CD8-positive, alpha-beta T cell (primary cell): ENCODE measurements at places on chromosomes 1 and 21.

- no peak for DNase-seq
Observed at GRCh38 chr21:16633831-16634459, 878.9 kb upstream of the CXADR start.

- DNase-seq, result no peak
Observed at GRCh38 chr1:24125456-24125855, 13.5 kb upstream of the MYOM3 start.

DNA sequence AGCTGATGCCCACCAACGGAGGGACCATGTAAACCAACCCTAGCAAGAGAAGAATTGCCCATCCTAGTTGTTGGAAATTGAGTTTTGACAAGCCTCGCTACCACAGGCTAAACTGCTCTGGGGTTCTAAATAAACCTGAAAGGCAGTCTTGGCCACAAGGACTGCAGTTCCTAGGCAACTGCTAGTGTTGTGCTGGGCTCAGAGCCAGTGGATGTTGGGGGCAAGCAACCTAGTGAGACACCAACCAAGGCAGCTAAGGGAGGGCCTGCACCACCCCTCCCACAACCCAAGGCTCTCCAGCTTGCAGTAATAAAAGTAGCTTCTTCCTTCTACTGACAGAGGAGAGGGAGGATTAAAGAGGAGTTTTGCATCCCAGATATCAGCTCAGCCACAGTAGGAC is 102.4 kb upstream of the PKN2 start:
- DNase-seq, result no peak

DNA sequence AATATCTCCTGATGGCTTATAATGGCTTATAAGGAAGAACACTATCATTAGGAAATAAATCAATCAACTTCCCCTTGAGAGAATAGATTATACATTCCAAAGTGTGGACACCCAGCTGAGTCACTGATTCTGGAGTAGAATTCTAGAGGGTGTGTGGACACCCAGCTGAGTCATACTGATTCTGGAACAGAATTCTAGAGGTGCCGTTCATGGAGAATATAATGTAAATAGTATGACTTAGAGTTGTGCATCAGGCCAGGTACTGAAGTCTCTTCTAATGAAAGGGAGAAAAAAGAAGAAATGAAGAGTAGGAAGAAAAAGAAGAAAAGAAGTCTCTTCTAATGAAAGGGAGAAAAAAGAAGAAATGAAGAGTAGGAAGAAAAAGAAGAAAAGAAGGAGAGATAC is 2.4 kb upstream of the USP33 start:
- no peak for DNase-seq

GRCh38 chr1:88191917-88192316 is 492.2 kb upstream of the PKN2 start:
- DNase-seq, result no peak

GRCh38 chr1:243354511-243355153 is 98.8 kb downstream of the SDCCAG8 start:
- no peak for DNase-seq

- peak; percentile 96 for DNase-seq
Observed at GRCh38 chr1:45011837-45012638, at the start of gene UROD. Gene UROD, plus strand, starts transcription at chr1:45012254. Its CDS starts 12 bp downstream, at chr1:45012266.

- no peak for DNase-seq
Observed at GRCh38 chr1:236140705-236141446, 1.5 kb upstream of the GPR137B start.

DNA sequence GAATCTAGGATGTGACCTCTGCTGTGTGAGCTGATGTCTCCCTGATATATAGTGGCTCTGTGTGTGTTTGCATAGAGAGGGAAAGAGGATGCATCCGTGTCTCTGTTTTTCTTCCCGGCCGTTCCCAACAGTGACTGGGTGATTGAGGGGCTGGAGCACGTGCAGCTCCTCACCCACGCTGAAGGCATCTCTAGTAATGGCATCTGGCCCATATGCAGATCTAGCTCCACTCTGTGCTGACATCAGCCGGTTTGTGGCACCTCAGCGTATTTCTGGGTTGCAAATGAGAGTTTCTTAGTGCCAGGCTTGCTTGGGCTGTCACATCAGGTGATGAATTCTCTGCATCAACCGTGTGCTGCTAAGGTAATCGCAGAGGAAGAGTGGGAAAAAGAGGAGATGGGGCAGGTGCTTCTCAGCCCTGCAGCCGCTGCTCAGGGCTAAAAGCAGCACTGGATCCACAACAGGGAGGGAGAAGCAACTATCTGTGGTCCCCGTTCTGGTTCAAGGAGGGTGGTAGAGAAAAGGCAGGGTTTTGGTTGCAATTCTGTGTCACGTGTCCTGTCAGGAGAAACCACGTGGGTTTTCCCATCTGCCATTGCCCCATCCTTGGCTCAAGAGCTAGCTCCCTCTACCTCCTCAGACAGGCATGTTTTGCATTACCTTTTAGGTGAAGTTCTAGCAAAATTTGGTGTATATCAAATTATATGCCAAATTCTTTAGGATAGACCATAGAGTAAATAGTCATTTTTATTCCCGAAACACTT is 282.9 kb downstream of the PBX1 start:
- DNase-seq, result no peak

- DNase-seq, result no peak
Observed at GRCh38 chr1:169588785-169589485, 2.7 kb upstream of the F5 start.

GRCh38 chr1:235329139-235329902 is 951 bp downstream of the GGPS1 start:
- peak; percentile 37 for DNase-seq

- no peak for DNase-seq
Observed at GRCh38 chr1:96361271-96361856, 360.2 kb upstream of the PTBP2 start.

- no peak for DNase-seq
Observed at GRCh38 chr21:33025489-33026442, at the start of gene OLIG2. Gene OLIG2, plus strand, starts transcription at chr21:33025935. Its CDS starts 928 bp downstream, at chr21:33026863.

DNA sequence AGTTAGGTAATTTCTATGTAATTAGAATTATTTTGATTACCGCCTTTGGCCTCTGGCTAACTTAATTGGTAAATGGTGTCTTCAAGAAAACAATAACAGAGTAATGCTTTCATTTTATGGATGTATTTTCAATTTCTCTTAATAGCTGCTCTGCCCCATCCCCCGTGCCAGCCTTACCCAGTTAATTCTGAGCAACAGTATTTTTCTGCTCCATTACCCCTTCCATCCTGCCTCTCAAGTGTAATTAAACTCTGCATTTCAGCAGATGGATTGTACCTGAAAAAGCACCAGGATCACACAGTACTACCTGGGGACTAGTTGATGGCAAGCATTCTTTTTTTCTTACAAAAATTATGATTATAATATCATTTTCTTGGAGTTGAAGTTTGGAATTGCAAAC is 104.2 kb downstream of the KIAA0319L start:
- no peak for DNase-seq

DNA sequence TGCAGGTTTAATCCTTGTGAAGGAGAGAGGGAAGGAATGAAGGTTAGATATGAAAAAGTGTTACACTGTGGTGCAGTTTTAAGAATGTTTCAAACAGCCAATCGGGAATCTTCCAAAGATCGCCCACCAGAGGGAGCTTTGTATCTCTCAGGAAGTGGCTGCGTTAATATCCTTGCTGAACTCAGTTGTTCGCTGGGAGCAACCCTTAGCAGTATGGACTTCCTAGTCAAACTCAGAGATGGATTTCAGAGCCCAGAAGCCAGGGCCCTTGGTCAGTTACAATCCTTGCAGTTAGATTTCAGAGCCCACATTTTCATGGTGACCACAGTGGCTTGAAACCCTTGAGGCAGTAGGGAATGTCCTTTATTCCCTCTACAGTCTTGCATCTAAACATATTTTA is 136.2 kb downstream of the NTNG1 start:
- DNase-seq, result no peak

DNA sequence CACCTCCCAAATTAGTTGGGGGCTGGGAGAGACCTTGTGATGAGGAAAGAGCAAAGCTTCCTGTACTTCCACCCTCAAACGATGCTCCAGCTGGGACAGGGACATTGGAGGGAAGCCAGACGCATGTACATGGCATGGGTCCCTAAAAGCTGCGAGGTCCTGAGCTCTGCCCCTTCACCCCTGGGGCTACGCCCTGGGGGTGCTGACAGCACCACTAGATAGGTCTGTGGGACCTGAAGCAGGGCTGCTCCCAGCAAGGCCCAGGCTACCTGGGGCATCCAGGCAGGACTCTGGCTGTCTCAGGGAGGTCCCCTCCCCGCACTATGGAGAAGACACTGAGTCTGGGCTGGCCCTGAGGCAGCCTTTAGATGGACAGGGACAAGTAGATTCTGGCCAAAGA is 83.4 kb downstream of the DMRTB1 start:
- no peak for DNase-seq

- no peak for DNase-seq
Observed at GRCh38 chr1:228276901-228277490, 69.2 kb downstream of the OBSCN start.

- no peak for DNase-seq
Observed at GRCh38 chr1:23759277-23759676, 16.0 kb downstream of the ELOA start.

DNA sequence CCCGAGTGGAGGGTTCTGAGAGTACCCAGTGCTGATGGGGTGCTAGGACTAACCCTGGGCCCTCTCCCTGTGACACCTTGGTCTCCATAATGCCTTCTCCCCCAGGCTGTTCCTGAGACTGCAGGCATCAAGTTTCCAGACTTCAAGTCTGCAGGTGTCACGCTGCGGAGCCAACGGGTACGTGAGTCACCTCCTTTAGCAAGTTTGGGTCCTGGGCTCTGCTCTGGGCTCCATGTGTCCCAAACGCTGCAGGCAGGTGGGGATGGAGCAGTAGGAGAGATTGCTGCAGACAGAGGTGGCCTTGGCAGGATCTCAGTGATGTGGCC is 6.0 kb downstream of the DMAP1 start:
- no peak for DNase-seq

DNA sequence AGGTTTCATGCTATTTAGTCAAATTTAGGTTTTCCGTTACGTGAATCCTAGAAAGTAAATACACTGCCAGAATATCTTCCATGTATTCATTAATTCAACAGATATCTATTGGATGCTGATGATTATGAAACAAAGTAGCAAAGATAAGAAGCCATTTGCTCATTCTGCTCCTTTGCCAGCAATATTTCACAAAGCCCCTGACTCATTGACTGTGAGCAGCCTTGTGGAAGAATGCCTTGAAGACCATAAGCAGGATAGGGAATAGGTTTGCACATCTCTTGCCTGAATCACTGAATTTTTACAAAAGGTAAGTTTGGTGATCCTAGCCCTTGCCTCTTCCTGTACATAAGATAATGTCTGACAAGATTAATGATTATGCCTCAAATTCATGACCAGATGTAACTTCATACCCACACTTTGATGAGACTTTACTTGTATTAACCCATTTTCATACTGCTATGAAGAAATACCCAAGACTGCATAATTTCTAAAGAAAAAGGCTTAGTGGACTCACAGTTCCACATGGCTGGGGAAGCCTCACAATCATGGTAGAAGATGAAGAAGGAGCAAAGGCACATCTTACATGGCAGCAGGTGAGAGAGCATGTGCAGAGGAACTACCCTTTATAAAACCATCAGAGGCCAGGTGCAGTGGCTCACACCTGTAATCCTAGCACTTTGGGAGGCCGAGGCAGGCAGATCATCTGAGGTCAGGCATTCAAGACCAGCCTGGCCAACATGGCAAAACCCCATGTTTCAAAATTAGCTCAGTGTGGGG is 1.6 kb upstream of the PIGK start:
- DNase-seq, result no peak

DNA sequence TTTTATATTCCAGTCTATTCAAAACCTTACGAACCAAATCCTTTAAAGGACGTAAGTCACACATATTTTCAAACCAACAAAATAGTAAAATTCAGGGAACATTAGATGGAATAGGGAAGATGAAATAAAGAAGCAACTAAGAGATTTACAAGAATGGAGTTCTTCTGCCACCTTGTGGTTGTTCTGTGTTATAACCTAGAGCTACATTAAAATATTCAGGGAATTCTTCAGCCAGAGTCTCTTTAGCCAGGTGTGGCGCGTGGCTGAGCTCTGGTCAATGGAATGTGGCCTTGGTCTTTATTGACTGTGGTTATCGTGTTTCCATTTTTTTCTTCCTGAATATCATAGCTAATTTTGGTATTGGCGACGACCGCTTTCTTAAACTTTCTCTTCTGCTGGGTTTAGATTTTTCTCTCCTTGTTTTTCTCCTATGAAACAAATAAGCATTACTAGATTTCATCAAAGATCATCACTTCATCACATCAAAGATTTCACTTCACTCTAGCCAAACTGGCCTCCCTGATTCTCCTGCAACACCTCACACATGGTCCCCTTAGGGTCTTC is 221.3 kb downstream of the MRPL39 start:
- DNase-seq, result no peak

DNA sequence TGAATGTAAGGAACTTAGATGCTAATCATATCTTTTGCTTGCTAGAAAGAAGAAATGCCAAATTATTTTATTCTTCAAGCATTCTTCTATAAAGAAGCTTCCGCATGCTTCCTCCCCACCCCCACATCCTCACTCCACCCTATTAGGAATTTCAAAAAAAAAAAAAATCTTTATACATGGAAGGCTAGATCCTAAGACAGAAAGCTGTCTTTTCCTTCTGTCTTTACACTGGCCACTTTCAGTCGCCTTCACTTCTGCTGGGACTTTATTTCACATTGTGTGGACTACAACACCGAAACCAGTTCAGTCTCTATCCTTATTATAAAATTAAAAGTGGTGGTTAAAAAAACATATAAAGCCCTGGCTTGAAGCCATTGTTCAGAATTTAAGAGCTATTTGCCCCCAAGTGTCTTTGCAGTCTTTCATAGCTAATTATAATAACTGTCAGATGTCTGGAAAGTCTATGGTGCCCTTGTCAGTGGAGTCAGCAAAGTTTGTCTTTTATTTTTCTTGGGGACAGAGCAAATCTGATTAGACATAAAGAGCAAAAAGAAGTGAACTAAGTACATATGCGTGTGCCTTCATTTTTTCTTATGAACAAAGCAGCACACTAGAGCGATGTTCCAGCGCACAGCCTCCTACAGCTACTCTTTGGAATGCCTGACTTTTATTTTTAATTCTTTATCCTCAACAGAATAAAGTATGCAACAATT is 297.7 kb downstream of the PTPRC start:
- no peak for DNase-seq

DNA sequence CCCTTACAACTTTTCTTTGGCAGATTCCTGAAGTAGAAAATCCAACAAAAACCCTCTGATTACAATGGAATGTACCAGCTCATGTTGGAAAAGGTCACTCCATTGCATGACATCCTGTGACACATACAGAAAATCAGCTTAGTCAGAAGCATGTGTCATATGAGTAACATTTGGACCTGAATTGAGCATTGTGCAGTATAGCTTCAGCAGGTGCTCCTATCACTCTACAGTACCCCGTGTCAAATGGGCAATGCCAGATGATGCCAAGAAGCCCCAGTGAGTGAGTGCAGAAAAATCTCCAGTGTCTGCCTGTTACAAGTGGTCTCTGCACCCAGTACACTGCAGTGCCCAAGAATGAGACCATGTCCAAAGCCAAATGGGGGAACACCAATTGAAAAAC is 129.7 kb upstream of the RUNX1 start:
- DNase-seq, result no peak
